Stimulated activated CD8-positive, alpha-beta memory T cell treated with anti-CD3 and anti-CD28 coated beads, Interleukin-7, amount 100 ng/mL, for 24 hours (primary cell): ENCODE measurements at places on chromosomes 2 and 18.

GRCh38 chr2:136012315-136012714 lies 26.9 kb upstream of the DARS1 start:
- DNase-seq, result no peak

DNA sequence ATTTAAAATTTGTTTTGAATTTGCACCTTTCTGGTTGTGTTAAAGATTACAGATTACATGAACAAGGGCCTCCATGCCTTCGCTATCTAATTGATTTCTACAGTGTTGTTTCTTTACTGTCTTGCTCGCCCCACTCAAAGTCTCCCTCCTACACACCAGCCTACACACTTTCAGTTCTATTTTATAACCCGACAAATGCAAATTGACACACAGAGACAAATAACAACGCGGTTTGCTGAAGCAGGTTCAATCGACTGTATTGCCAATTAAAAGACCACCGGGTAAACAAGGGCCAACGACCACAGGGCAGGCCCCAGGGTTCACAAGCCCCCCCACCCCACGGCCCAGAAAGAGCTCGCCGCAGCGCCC lies 869 bp downstream of the STARD7 start:
- DNase-seq, result no peak

DNA sequence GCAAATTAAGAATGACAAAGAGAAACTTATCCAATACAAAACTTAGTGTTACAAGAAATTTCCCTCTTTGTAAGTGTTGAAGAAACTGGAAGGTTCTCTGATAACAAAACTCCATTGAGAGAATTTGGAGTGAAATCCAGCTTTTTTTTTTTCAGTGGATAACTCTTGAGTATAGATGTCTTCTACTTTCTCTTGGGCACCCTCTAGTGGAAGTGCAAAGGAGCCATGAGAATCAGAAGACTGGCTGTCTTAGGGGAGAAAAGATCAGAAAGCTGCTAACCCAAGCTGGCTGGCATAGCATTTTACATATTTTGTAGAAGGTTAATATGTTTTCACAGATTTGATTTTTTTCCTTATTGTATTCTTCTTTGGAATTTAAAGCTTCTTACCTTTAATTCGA lies 138.8 kb upstream of the SATB2 start:
- DNase-seq, result no peak

DNA sequence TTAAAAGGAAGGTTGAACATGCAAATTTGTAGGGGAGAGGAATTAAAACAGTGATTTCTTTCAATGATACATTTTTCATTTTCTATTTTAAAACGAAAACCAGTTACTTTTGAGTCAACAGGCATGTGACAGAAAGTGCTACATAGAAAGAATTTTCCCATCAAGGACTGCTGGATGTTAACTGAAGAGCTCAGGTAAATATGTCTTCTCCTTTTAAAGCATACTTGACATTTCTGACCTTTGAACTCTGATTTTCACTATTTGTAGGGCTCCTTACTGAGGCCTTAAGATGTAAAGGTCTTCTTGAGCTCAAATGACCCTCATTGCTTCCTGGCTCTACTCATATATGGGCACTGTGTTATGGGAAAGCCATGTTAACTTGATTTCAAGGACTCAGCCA lies 32.4 kb downstream of the FIGN start:
- no peak for DNase-seq

- DNase-seq, result no peak
Observed at GRCh38 chr2:55011831-55012671, 38.2 kb downstream of the RTN4 start.

GRCh38 chr2:223674998-223675609 lies 72.9 kb upstream of the SCG2 start:
- DNase-seq, result no peak

- DNase-seq, result no peak
Observed at GRCh38 chr2:234329202-234329960, 167.5 kb downstream of the ARL4C start.

- no peak for DNase-seq
Observed at GRCh38 chr2:156532989-156533388, 96.8 kb downstream of the GPD2 start.

- no peak for DNase-seq
Observed at GRCh38 chr2:211084352-211084751, 528.0 kb downstream of the CPS1 start.

DNA sequence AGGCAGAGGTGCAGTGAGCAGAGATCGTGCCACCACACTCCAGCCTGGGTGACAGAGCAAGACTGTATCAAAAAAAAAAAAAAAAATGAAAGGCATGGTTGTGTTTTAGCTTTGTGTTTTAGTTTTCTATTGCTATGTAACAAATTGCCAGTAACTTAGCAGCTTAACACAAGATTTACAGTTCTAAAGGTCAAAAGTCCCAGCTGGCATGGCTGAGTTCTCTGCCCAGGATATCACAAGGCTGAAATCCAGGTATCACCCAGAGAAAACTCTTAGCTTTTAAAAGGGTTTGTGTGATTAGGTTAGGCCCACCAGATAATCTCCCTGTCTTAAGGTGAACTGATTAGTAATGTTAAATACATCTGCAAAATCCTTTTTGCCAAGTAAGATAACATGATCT lies 107.7 kb upstream of the YPEL5 start:
- DNase-seq, result no peak

GRCh38 chr2:48601349-48601748 lies 16.3 kb upstream of the GTF2A1L start:
- no peak for DNase-seq

- DNase-seq, result no peak
Observed at GRCh38 chr2:19098467-19099160, 259.8 kb downstream of the OSR1 start.

GRCh38 chr2:209334188-209335017 lies 89.4 kb upstream of the MAP2 start:
- no peak for DNase-seq

GRCh38 chr2:105373895-105374401 lies 24.9 kb downstream of the FHL2 start:
- no peak for DNase-seq

DNA sequence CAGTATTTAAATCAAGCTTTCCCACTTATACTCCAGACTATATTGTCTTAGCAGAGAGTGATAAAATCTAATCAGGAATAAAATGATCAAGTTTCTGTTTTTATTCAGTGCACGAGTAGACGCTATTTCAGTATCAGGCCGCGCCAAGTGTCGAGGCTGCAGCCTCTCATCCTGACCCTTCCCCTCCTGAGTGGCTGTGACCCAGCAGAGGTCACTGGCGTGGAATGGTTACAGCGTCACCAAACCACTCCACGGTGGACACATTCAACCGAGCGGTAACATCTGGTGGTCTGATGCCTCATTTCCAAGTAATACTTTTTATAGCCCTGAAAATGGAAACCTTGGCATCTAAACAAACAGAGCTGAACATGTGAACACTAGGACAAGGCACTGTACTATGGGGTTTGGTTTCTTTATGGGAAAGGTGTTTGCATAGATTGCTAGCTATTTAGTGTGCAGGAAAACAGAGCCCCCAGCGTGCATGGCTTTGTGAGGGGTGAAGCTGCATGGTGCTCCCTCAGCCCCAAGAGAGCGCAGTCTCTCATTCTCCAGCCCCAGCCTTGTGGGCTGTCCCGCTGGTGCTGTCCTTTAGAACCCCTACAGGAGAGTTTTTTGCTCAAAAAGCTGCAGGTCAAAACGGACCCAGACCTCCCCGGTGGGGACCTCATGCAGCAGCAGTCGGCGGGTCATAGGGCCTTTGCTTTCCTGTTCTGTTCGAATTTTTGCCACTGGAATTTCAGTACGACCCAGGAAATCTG lies 28.4 kb downstream of the FAM228A start:
- DNase-seq, result no peak

DNA sequence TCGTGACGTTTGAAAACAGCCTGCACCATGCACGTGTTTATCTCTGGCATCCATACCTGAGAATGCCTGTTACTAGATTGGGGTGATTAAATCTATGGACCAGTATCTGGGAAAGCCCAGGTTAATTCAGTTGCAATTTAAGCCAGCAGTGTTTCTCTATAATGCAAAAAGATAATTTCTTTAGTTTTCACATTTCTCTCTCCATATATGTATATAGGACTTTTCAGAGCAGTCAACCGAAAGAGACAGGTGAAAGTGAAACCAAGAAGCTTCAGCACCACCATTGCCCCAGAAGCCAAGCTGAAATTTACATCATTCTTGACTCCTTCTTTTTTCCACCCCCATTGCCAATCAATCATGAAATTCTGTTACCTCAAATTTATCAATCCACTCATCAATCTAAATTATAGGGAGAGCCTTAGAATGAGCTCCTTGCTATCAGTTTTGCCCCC lies 2.7 kb upstream of the LRP2 start:
- DNase-seq, result no peak

- DNase-seq, result no peak
Observed at GRCh38 chr18:47997338-47997780, 66.9 kb upstream of the SMAD2 start.

DNA sequence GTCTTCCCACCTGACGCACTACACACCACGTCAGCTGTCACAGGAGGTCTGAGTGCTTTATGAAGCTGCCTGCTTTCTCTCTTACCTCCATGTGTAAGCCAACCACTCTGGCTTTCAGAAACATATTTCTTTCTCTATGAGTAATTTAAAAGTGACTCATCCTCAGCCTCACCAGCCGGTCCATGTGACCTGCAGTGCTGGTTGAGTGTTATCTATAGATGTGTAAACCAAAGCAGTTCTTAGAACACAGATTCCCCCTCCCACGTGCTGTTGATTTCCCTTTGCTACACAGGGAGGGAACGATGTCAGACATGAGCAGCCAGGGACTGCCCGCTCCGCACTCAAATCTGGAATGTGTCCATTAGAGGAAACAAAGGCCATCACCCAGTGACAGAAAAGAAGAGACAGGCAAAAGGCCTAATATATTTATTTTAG lies 157.8 kb downstream of the BCL2 start:
- DNase-seq, result peak; percentile 49

GRCh38 chr2:217035967-217036366 lies 176.1 kb upstream of the TNP1 start:
- no peak for DNase-seq

GRCh38 chr2:188693111-188693510 lies 281.1 kb upstream of the COL3A1 start:
- no peak for DNase-seq

DNA sequence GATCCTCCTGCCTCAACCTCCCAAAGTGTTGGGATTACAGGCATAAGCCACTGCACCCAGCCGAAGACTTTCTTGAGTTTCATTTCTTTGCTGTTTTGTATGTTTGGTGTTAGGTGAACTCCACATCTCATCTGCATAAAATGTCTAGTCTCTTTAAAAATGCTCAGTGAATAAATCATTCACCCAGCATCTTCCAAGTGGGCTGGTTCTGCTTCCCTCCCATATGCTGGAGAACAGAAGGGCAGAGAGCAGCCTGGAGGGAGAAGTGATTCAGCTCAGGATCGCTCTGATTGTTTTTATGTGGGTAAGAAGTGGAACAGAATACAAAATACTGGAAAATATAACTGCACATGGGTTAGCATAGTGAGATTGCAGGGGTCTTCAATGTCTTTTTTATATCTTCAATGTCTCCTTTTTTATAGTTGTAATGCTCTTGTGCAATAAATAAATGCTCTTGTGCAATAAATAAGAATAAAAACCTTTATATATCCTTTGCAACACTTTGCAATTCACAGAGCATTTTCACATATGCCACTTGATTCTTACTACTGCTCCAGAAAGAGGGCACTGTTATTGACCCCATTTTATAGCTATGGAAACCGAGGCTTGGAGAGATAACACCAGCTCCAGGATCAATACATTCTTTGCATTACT lies 253.0 kb upstream of the NCKAP5 start:
- DNase-seq, result no peak

DNA sequence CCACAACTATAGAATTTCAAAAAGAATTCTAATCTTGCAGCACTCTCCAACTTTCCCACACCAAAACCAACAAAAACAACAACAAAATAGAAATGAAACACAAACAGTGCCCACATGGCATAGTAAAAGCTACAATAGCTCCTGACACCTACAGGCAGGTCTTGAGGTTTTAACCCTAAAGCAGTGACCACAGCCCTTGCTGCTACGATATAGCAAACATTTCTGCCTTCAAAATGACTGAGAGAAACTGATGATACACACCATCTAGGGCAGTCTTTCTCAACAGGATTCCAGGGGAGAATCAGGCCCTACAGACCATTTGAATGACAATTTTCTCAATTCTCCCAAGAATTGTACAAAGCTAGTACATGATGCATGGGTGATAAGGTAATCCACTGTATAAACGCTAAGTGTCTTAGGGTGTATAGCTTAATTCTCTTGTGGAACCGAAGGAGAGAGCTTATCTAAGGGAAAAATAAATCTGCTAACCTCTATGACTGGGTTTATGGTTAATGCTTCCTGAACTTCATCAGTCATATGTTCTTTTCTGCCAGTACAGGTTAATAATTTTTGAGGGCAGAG lies 46.5 kb downstream of the TRAK2 start:
- no peak for DNase-seq

DNA sequence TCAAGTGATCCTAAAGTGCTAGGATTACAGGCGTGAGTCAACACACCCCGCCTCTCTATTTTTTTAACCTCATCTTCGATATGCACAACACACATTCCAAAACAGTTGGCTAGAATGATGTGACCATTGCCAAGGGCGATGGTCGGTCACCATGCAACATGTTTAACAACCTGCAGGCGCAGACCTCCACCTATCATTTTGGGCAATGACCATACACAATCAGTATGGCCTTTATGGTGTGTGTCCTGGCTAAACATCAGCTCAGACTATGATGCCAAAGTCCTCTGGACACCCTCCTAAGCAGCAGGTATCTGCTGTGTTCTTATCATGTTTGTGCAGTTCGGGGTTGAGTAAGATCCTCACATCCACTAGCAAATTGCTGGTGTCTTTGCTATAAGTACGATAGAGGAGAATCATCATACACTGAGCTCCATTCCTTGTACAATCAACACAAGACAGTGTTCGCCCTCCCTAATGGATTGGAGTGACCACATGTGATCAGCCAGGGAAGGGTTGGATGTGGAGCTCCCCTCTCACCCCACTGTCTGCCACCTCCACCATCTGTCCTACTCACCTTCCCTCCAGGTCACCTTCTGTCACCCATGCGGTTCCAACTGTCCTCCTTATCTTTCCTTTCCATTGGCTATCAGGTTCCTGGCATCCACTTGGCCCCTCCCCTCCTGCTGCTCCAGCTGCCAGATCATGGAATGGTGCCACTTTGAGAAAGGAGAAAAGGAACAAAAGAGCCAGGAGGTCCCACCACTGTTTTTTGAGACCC lies 7.9 kb upstream of the RNF152 start:
- DNase-seq, result no peak

GRCh38 chr2:150974864-150975263 lies 286.8 kb downstream of the RBM43 start:
- no peak for DNase-seq

DNA sequence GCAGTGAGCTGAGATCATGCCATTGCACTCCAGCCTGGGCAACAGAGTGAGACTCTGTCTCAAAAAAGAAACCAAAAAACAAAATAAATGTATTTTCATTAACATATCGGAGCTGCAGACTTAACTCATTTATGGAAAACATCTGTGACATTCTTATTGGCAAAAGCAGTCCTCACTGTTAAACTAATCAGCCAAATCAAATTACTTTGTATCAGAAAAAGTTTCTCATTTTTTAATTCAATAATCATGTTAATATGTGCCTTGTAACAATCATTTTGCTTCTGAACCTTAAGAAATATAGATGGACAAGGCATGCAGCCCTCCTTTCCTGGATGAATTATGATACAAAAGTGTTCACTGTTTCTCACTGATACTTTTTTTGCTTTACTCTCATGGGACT lies 18.0 kb upstream of the TP53I3 start:
- DNase-seq, result no peak

GRCh38 chr18:63762518-63762917 lies 12.7 kb upstream of the SERPINB7 start:
- DNase-seq, result no peak
